ENCODE measurements at places on chromosomes 2 and 18.

DNA sequence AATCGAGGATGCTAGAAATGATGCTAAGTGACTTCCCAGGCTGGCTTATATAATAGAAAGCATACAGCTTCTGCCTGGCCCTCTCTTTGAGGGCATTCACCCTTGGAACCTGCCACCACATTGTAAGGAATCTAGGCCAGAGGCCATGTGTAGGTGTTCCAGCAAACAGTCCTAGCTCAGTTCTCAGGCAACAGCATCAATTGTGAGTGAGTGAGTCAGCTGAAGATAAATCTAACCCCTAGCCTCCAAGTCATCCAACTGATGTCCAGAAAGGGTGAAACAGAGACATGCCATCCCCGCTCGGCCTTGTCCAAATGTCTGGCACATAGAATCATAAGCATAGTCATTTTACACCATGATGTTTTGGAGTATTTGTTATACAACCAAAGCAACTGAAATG is 324.3 kb upstream of the KLHL14 start:
- no peak for DNase-seq

- no peak for DNase-seq
Measured at GRCh38 chr18:3283908-3284307, 22.0 kb downstream of the MYL12B start.

DNA sequence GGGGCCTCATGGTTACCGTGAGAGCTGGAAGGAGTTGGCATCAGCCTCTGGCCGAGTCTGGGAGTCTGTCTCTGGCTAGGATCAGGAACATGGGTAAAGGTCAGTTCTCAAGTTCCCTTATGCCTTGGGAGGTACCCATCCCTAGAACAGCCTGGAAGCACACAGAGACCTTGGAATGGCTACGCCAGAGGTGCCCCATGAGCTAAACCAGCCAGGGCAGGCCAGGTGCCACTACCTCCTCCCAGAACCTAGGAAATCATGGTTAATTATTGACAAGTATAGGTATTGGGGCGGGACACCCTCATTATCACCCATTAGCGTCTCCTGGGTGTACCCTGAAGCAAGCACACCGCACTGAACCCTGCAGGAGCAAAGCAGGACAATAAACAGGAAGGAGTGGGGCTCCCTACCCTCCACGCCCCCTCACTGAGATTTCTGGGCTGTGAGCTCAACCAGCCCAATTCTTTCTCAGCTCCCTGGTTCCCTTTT is 3.0 kb upstream of the ASPRV1 start:
- DNase-seq = no peak

- DNase-seq = no peak
Measured at GRCh38 chr2:95006588-95006987, 18.9 kb upstream of the MAL start.

GRCh38 chr2:100529900-100530299 is 32.9 kb upstream of the PDCL3 start:
- no peak for DNase-seq

DNA sequence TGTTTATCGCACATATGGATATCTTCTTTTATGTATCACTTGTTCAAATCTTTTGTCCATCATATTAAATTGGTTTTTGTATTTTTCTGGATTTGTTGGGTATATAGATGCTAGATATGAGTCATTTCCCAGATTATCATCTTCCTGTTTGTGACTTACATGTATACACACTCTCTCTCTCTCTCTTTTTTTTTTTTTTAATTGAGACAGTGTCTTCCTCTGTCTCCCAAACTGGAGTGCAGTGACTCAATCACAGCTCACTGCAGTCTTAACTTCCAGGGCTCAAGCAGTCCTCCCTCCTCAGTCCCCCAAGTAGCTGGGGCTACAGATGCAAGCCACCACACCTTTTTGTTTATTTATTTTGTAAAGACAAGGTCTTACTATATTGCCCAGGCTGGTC is 43.8 kb downstream of the XIRP2 start:
- DNase-seq = no peak

DNA sequence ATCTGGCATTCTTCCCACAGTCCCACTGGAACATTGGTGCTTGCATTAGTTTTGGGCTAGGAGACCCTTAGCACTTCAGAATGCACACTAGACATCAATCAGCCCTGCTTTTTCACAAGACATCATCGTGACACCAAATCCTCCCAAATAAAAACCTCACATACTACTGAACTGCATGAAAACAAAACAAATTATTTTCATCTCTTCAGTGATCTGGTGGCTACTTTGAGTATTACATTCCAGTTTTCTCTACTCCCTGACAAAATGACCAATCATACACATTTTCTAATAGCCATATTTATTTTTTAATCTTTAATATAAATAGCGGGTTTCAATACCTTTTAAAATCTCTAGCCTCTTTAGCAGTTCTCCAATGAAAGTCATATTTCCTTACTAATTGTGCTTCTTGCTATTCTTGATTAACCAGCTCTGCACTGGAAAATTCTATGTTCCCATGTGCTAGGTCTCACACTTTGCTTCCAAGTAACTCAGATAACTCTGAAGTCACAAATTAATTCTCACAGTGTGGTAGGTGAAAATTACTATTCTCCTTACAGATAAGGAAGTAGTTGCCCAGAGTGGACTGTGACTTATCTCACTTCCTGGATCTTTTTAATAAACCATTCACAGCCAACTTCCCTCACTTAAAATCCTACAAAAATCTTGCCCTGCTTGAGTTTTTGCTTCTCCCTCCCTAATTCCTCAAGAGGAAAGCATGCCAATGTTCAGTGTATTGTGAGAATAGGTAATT is 82.5 kb upstream of the EPB41L3 start:
- no peak for DNase-seq

DNA sequence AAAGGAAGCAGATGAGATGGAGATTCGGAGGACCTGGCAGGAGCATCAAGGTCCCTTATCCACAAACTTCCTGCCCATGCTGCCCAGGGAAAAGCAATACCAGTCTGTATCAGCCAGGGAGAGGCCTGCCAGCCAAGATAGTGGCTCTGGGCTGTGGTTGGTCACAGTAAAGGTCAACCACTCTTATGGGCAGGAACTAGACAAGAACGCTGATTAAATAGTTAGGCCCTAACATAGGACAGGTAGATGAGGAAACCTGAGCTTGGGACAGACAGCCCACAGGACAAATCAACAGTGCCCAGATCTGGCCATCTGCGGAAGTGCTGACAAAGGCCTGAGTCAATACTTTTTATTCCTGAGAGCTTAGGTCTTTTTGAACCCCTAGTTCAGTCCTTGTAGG is 10.7 kb downstream of the PSTPIP2 start:
- DNase-seq = no peak

- no peak for DNase-seq
Measured at GRCh38 chr2:64875368-64875767, 113.8 kb upstream of the SLC1A4 start.

DNA sequence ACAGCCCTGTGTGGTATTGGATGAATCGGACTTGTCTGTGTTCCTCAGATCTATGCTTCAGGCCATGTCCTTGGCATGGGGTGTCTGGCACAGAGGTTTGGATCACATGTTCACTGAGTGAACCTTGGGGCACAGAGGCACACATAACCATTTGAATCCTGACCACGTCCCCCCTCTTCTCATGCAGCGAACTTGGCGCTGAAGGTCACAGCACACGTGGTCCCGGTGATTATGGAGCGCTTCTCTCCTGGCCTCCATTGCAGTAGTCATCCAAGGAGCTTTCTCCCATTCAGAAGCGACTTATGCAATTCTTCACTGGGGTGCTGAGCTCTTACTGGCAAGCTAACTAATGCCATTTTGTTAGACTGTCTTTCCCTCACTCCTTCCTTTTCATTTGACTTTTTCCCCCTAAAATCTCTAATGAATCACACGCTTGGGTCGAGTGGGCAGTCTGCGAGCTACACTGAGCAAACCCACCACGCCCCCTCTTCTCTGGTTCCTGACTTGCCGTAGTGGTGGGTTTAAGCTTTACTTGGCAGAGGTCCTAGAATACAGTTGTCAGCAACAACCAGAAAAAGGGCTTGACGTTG is 59.4 kb downstream of the KCNG2 start:
- no peak for DNase-seq

DNA sequence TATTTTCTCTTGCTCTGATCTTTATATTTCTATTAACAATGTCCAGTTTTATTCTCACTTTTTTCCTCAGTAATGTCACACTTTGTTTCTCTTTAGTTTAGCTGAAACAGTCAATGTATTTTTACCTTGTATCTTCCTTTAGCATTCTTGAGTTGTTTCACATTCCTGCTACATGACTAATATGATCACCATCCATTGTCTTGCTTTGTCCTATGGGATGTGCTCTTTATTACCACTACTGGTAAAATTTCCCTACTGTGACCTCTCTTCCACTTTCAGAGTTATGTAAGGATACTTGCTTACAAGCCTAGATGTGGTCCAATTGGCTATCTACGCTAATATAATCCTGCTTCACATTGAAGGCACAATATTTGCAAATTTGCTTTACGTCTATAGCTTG is 457.9 kb downstream of the PIK3C3 start:
- DNase-seq = no peak

GRCh38 chr18:27114842-27115241 is 70.3 kb downstream of the CHST9 start:
- no peak for DNase-seq

DNA sequence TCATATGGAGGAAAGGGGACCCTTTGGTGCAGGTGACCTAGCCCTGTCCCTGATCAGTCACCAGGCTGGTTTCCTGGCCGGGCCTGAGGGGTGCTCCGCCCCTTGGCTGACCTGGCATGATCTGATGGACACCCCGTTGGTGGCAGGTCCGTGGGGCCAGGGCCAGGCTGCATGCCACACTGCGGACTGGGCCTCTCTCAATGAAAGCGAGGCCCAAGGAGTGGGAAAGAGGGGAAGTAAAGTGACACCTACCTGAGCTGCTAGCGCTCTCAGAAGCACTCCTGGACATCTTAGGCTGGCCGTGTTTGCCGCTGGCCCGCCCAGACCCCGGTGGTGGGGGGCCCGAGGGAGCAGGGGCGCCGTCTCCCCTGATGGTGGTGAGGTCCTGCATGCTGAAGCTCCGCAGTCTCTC is 33.1 kb downstream of the MRPL35 start:
- DNase-seq = no peak

DNA sequence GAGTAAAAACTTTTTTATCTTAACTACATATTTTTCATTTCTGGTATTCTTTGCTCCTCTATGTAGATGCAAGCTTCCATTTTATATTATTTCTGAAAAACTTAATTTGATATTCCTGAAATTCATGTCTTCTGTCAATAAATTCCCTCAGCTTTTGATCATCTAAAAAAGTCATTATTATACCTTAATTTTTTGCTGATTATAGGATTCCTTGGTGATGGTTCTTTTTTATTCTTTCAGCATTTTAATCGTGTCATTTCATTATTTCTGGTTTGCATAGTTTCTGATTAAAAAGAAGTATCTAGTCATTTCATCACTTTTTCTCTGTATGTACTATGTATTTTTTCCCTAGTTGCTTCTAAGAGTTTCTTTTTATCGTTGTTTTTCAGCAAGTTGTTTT is 241.8 kb upstream of the CYP26B1 start:
- no peak for DNase-seq

GRCh38 chr2:76080154-76080553 is 369.4 kb upstream of the GCFC2 start:
- no peak for DNase-seq

- DNase-seq = peak; percentile 14
Measured at GRCh38 chr18:45621061-45621511, 5.8 kb downstream of the SLC14A2 start.

Measured in effector CD4-positive, alpha-beta T cell (primary cell).